ENCODE measurements at places on chromosomes 1 and 21.

GRCh38 chr1:59143811-59144210 is 153.1 kb upstream of the FGGY start:
- DNase-seq: no peak

DNA sequence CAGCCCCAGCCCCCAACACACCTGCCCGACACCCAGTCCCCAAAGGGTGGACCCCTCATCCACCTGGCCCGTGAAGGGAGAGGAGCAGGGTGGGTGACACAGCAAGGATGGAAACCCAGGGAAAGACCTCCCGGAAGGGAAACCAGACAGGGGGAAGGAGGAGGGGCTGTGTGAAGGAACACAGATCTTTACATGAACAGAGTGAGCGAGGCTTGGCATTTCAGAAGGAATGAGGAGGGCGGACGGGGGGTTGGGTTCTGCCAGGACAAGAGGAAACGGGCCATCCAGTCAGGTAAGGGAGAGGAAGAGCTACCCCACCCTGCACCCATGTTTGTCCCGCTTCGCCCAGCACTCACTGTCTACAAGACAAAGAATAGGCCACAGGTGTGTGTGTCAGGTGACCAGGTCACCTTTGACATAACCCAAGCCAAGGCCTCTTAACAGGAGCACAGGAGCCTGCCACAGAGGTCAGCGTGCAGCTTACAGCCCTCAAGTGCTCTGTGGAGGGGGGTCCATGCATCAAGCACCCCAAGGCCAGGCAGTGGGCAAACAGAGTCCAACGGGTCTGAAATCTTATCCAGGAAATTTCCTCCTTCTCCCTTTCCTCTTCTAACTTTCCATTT is 18.0 kb upstream of the PRDM15 start:
- no peak for DNase-seq

DNA sequence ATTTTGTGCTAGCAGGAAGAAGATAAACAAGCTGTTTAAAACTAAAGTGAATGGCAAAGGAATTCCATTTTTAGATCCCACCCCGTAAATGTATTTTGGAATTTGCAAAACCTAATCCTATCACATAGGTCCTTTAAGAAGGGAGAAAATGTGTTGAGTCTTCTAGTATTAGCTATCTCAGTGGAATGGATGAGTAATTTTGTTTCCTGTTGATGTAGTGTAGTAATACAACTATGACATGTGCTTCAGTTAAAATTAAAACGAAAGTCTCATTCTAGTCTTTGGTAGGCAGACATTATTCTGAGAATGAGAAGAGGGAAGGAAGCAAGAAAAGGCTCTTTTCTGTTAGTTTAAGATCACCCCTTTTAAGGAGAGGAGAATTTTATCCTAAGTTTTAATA is 265.9 kb upstream of the C1orf105 start:
- DNase-seq: no peak

DNA sequence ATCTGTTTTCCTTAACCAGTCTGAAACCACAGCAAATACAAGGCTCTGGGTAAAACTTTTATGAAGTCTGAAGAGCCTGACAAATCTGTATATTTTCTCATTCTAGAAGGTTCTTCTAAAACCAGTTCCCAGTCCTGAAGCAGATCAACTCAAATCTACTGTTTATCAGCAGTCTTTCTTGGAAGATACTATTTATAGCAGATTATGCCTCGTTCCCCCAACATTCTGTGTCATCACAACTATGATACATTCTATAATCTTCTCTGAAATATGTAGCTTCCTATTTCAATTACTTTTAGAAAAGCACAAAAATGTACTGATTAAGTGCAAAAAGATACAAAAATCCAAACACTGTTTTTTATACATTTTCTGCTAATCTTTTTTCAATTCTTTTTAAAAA is 67.5 kb downstream of the NIBAN1 start:
- no peak for DNase-seq

- DNase-seq: no peak
These were observed 51.3 kb downstream of the MAST2 start for GRCh38 chr1:45854724-45855123.

DNA sequence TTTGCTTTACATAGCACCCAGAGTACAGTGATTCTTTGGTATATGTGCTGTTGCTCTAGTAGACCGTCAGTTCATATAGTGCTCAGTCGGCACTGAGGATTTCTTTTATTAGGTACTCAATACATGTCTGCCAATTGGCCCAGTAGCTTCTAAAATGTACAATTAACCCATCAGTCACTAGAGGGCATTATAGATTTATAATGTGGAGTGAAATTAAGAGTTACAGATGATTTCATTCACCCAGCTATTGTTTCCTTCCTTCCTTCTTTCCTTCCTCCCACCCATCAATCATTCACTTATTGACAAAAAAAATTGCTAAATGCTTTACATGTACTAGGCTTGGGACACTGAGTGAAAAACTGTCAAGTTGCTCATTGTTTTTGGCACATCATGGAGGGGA is 263.6 kb upstream of the USP24 start:
- no peak for DNase-seq

DNA sequence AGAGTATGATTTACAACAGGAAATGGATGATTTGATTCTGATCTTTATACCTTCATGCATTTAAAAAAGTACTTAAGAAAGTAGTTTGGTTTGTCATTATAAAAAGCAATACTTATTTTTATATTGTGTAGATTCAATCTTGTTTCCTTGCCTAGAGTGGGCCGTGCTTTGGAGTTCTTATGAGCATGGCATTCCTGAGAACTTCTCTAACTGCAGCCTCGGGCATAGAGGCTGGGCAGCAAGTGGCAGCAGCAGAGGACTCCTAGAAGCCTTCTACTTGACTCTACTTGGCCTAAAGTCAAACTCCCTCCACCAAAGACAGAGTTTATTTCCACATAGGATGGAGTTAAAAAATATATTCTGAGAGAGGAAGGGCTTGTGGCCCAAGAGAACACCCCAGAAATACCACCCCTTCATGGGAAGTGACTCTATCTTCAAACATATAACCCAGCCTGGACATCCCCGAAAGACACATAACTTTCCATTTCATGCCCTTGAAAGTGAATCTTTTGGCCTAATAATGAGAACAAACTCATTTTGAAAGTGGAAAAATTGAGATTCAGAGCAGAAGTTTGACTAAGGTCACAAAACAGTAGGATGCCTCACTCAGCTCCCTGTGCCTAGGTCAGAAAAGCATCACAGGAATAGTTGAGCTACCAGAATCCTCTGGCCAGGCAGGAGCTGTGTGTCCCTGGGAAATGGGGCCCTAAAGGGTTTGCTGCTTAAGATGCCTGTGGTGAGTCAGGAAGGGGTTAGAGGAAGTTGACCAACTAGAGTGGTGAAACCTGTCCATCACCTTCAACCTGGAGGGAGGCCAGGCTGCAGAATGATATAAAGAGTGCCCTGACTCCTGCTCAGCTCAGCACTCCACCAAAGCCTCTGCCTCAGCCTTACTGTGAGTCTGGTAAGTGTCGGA is at the start of gene IVL:
Gene IVL (plus strand): TSS at position 861 of the 916 bp plus-strand sequence. CDS start 1,252 bp downstream, outside the sequence.
- DNase-seq: no peak

DNA sequence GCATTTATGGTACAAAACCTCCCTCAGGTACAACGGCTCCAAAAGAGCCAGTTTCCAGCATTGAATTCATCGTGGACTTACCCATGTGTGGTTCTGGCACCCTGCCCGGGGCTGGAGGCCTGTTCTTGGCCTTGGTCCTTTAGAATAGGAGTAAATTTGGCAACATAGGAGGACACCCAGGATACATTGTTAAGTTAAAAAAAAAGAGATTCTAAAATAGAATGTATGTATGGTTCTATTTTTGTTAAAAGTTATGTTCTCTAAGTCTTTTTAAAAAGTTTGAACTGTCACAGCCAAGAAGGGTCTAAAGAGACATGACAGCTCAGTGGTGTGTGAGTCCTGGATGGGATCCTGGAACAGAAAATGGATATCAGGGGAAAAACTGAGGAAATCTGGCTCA is 25.9 kb downstream of the EPHX1 start:
- no peak for DNase-seq

DNA sequence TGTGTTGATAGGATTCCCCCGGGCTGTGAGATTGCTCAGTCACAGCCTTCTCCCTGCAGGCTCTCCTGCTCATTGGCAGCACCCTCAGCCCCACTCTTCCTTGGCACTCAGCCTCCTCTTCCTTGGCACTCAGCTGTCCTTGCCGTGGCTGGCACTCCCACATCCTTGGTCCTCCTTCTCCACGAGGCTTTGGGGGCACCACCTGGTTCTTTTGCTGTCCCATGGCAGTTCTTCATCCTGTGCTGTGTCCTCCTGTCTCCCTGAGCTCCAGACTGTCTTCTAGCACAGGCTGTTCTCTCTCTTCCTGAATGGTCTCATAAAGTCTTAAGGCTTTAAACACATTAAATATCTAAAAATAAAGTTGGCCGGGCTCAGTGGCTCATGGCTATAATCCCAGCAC is 27.0 kb downstream of the PKNOX1 start:
- no peak for DNase-seq

GRCh38 chr1:104309673-104310072 is 560.0 kb downstream of the AMY1C start:
- no peak for DNase-seq
